ENCODE measurements at places on chromosomes 3 and 15.

- DNase-seq: no peak
Observed at GRCh38 chr15:95138604-95139270, 907.4 kb downstream of the MCTP2 start.

- DNase-seq: no peak
Observed at GRCh38 chr3:122403489-122403888, 12.4 kb downstream of the WDR5B start.

- DNase-seq: no peak
Observed at GRCh38 chr3:34381243-34381642, 582.8 kb downstream of the PDCD6IP start.

GRCh38 chr3:149702691-149703441 lies 45.0 kb upstream of the WWTR1 start:
- no peak for DNase-seq

DNA sequence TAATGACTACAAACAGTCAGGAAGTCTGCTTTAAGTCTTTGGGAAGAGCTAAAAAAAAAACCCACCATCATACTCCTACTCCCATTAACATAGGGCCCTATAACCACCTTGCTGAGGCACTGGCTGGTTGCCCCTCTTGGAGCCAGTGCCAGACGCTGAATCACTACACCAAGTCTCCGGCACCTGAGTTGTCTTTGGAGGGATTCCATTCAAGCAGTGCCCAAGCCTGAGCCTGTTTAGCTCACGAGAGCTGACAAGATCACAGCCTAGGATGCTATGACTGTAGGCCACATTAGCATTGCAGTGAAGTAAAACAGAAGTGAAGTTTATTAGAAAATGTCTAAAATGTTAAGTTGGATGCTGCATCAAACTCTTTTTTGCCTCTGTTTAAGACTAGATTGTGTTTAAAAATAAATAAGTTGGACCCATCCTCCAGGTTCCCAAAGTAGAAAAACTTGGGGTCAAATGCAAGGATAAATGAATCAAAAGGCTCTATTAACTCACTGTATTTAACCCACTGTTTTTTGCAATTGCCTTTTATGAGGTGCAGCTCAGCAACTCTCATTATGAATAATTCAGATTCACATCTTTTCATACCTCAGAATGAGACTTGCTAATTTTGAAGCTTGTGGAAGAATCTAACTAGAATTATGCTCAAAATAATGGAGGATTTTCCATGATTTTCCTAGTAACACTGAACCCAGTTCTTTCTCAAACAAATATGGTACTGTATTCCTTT lies 461.9 kb downstream of the FOXP1 start:
- no peak for DNase-seq
